IMR-90 (cell line): ENCODE measurements at places on chromosomes 7 and 10. TPM values are rescaled to one million over a fixed set of nuclear protein-coding genes. Genes with fewer than 3 reads are reported as not detected.

The STEAP1B gene
- 13.8 and 21.1 TPM in 2 replicates for total RNA-seq

The PON1 gene
- not detected in 2 replicates for total RNA-seq

The IQCE gene
- 5.0 and 6.7 TPM in 2 replicates for total RNA-seq

The CALML5 gene
- total RNA-seq, result not detected in 2 replicates

The OLAH gene
- under 0.01 TPM in 1 of 2 replicates, not detected in the other for total RNA-seq

The MACC1 gene
- under 0.01 TPM in 2 replicates for total RNA-seq

The SDK1 gene
- total RNA-seq, result 1.1 and 1.6 TPM in 2 replicates

DNA sequence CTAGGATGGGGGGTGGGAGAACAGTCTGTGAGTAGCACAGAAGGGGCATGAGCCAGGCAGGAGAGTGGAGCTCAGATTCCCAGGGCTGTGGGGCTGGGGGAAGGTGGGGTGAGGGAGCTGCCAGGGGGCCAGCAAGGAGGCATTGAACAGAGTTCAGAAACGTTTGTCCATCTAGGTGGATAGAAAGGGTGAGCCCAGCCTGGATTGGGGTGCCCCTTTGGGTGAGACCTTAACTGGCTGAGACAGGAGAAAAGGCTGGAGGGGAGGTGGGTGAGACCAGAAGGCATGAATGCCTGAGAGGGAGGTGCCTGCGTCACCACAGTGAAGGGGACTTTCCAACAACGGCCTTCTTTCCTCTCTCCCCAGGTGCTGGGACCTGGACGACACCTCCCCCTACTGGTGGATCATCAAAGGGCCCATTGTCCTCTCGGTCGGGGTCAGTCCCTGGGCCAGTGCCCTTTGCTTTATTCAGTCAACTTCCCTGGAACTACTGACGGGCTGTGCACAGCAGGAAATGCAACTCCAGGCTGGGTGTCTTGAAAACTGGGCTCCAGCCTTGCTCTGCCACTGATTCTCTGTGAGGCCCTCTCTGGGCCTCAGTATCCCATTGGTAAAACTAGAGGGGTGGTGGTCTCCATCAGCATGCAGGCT is 11.0 kb downstream of the GHRHR start:
- H3K27ac ChIP-seq, result no peak overlapping the region
- H3K27me3 ChIP-seq, result peaks cover 62% of the 10 kb centered on the region
- peak; percentile 40 for DNase-seq
- H3K36me3 ChIP-seq, result no peaks in the 10 kb centered on the region

DNA sequence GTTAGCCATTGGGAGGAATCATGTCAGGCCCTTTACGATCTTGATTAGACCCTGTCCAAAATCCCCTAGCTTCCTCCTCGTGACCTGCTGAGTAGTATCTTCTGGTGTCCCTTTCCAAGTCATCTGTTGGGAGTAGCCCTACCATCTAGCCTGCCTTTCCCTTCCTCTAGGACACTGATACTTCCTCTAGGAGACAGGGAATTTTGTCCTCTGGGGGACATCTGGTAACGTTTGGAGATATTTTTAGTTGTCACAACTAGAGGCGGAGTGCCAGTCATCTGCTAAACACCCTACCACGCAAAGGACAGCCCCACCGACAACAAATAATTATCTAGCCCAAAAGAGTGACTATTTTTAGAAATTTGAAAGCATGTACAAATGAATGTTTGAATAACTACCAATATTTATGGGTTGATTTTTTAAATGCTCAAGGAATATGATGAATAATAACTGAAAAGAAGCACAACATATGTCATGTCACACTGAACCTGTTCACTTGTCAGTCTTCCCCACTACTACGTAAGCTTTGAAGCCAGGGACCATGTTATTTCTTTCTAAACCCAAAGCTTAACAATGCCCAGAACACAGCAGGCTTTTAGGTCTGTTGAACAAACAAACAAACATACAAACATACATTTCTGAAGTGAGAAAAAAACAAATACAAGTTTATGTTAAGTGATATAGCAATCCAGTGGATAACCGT is 105.9 kb downstream of the ARHGAP12 start:
- 0 out of 2 replicates have a peak, but pooled peaks cover 4% of the 10 kb centered on the region for H3K36me3 ChIP-seq
- H3K4me1 ChIP-seq, result peaks cover 2% of the 10 kb centered on the region; the same call in 1 of the 2 replicates
- no peak overlapping the region for H3K4me3 ChIP-seq
- no peak overlapping the region for H3K27ac ChIP-seq
- DNase-seq, result no peak
- H3K27me3 ChIP-seq, result no peaks in the 10 kb centered on the region

- DNase-seq, result no peak
- peaks cover 5% of the 10 kb centered on the region; the same call in 1 of the 2 replicates for H3K4me1 ChIP-seq
- no peaks in the 10 kb centered on the region for H3K36me3 ChIP-seq
- H3K27me3 ChIP-seq, result no peaks in the 10 kb centered on the region
Observed at GRCh38 chr7:112206991-112207592, 597 bp downstream of the ZNF277 start.

DNA sequence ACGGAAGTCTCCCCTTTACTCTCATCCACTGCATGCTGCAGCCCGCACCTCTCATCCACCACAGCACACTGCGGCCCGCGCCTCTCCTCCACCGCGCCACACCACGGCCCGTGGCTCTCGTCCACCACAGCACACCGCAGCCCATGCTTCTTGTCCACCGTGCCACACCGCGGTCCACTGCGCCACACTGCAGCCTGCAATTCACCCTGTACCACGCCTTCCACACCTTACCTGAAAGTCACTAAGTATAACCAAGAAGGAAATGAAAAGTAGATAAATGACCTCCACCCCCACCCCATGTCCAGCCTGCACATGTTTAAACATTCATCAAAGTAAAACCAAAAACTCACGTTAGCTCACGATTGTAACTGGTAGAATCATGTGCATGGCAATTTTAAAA is 176.1 kb downstream of the DIP2C start:
- H3K4me3 ChIP-seq, result no peak overlapping the region
- H3K36me3 ChIP-seq, result peaks cover 4% of the 10 kb centered on the region; the same call in 1 of the 2 replicates
- DNase-seq, result no peak
- H3K27ac ChIP-seq, result no peak overlapping the region
- peaks cover 3% of the 10 kb centered on the region for H3K4me1 ChIP-seq

- H3K36me3 ChIP-seq, result no peaks in the 10 kb centered on the region
- H3K4me3 ChIP-seq, result no peak overlapping the region
- DNase-seq, result no peak
- H3K27ac ChIP-seq, result no peak overlapping the region
- no peaks in the 10 kb centered on the region for H3K27me3 ChIP-seq
- no peaks in the 10 kb centered on the region for H3K4me1 ChIP-seq
Observed at GRCh38 chr7:37408291-37409228, 40.1 kb downstream of the ELMO1 start.

- H3K27ac ChIP-seq, result no peak overlapping the region
- H3K27me3 ChIP-seq, result no peaks in the 10 kb centered on the region
- no peaks in the 10 kb centered on the region; the same call in 1 of the 2 replicates for H3K4me1 ChIP-seq
- no peak for DNase-seq
Observed at GRCh38 chr7:40629891-40630290, 495.1 kb downstream of the SUGCT start.

GRCh38 chr7:41447450-41448042 is 255.3 kb downstream of the INHBA start:
- no peak for DNase-seq
- no peak overlapping the region for H3K27ac ChIP-seq
- peaks cover 3% of the 10 kb centered on the region for H3K4me1 ChIP-seq
- no peaks in the 10 kb centered on the region for H3K36me3 ChIP-seq
- H3K27me3 ChIP-seq, result no peaks in the 10 kb centered on the region

GRCh38 chr7:77657427-77658224 is 38.6 kb upstream of the RSBN1L start:
- no peak overlapping the region for H3K4me3 ChIP-seq
- H3K27ac ChIP-seq, result no peak overlapping the region
- peaks cover 33% of the 10 kb centered on the region for H3K36me3 ChIP-seq

DNA sequence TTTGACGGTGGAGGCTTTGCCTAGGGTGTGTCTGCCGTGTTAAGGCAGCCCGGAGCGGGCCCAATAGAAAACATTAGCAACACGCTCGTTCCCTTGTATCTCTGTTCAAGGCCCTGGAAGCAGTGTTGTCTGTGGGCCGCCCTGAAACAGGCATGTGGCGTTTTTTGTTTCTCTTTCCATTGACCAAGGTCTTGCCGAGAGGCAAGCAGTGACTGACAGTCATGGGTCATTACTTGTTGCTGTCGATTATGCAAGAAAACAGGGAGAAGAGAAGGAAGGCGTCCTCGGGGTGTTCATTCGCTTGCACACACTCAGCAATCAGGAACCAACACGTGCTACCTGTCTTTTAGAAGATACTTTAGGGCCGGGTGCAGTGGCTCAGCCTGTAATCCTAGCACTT is 92.5 kb downstream of the EZH2 start:
- H3K36me3 ChIP-seq, result peaks cover 49% of the 10 kb centered on the region
- no peak overlapping the region for H3K4me3 ChIP-seq
- no peaks in the 10 kb centered on the region for H3K4me1 ChIP-seq
- DNase-seq, result no peak

DNA sequence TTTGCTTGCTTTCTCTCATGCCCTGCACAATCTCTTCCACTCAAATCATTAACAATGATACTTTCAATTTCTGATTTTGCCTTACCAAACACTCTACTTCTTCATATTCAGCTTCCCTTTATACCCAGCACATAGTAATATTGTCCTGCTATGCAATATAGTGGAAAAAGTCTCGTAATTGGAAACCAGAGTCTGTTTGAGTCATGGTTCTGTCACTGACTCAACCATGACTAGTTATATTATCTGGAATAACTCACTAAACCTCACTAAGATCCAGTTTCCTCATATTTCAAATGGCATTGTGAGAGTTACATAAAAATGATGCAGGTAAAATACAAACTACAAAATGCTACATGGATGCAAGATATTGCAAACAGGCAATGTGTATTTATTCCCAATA is 98.5 kb upstream of the LRRTM3 start:
- no peaks in the 10 kb centered on the region for H3K36me3 ChIP-seq
- H3K4me3 ChIP-seq, result no peak overlapping the region
- no peaks in the 10 kb centered on the region for H3K27me3 ChIP-seq
- DNase-seq, result peak; percentile 74
- H3K27ac ChIP-seq, result no peak overlapping the region
- H3K4me1 ChIP-seq, result no peaks in the 10 kb centered on the region; the same call in 1 of the 2 replicates

- H3K27me3 ChIP-seq, result no peaks in the 10 kb centered on the region
- no peak overlapping the region for H3K27ac ChIP-seq
- DNase-seq, result no peak
- no peaks in the 10 kb centered on the region for H3K36me3 ChIP-seq
Observed at GRCh38 chr7:41315764-41316163, 387.1 kb downstream of the INHBA start.

GRCh38 chr7:125033506-125033905 is 103.9 kb upstream of the POT1 start:
- H3K27ac ChIP-seq, result no peak overlapping the region
- H3K4me3 ChIP-seq, result no peak overlapping the region
- no peaks in the 10 kb centered on the region for H3K27me3 ChIP-seq
- H3K4me1 ChIP-seq, result no peaks in the 10 kb centered on the region
- no peaks in the 10 kb centered on the region for H3K36me3 ChIP-seq
- no peak for DNase-seq

DNA sequence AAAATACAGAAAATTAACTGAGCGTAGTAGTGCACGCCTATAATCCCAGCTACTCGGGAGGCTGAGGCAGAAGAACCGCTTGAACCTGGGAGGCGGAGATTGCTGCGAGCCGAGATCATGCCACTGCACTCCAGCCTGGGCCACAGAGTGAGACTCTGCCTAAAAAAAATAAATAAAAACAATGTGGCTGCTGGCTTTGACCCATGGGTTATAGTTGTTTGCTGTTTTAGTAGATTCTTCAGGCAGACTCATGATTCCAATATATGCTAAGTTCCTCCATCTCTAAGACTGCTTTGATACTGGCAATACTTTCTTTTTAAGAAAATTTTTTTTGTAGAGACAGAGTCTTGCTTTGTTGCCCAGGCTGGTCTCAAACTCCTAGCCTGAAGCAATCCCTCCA is 8.4 kb downstream of the OLAH start:
- no peak overlapping the region for H3K4me3 ChIP-seq
- H3K36me3 ChIP-seq, result no peaks in the 10 kb centered on the region
- no peak overlapping the region for H3K27ac ChIP-seq
- H3K4me1 ChIP-seq, result peaks cover 4% of the 10 kb centered on the region
- DNase-seq, result peak; percentile 20

GRCh38 chr10:43040482-43041256 is 36.2 kb upstream of the RET start:
- H3K27me3 ChIP-seq, result no peaks in the 10 kb centered on the region; the same call in 1 of the 2 replicates
- no peak overlapping the region for H3K4me3 ChIP-seq
- H3K4me1 ChIP-seq, result no peaks in the 10 kb centered on the region
- no peaks in the 10 kb centered on the region for H3K36me3 ChIP-seq

DNA sequence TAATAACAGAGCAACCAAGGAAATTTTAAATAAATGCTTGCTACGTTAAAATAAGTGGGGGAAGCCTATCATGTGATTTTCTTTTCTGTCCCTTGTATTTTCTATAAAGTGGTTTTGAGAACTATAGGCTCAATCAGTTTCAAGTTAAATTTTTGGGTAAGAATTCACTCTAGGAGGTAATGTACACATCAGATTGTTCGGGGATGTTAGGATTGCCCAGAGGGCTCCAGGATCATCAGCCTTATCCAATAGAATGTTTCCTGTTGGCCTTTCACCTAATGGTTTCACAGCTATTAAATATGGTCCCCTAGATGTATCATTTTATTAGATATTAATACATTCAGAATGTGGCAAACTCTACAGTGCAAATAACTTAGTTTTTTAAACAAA is 438.4 kb upstream of the NPVF start:
- H3K36me3 ChIP-seq, result no peaks in the 10 kb centered on the region
- no peaks in the 10 kb centered on the region; the same call in 1 of the 2 replicates for H3K4me1 ChIP-seq
- no peak for DNase-seq

DNA sequence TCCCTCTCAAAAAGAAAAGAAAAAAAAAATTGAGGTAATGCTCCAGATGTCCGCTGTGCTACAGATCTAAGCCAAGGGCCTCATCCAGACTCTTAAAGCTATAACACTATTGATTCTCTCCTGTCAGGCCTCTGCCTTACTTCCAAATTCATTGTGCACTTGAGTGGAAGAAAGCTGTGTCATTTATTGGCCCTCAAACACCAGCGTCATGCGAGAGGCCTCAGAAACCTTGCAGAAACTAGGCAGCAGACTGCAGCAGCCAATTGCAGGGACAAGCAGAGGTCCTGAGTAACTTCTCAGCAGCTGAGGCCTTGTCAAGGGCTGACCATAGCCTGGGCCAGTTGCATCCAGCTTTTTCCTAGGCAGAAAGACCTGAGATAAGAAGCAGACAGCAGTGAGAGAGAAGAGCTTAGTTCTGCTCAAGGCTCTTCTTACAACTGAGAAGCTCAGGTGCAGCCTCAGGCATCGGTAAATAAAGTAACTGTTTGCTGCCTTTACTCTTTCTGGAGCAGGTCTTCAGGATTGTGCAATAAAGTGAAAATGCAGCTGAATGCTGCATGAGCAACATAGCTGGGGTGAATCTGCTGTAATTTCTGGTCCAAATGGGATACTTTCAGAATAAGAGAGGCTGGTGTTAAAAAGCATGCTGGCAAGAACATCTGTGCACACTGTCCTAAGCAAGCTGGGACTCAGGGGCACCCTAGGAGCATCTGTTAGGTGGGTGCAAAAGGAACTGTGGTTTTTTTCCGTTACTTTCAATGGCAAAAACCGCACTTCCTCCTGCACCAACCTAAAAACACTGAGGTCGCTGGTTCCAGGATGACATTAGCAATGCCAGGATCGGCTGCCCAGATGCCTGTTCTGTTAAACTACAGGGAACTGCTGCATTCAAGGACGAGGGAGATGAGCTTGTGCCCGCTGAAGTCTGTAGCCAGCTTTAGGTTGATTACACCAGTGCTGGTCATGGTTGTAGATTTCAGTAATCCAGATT is 181.8 kb upstream of the PFKP start:
- no peak for DNase-seq
- H3K27ac ChIP-seq, result no peak overlapping the region
- no peaks in the 10 kb centered on the region for H3K36me3 ChIP-seq
- no peaks in the 10 kb centered on the region for H3K27me3 ChIP-seq
